GM19239 (cell line): ENCODE measurements at places on chromosomes 16 and 17.

GRCh38 chr16:27114006-27114405, 47.3 kb downstream of the C16orf82 start:
- no peak for DNase-seq

DNA sequence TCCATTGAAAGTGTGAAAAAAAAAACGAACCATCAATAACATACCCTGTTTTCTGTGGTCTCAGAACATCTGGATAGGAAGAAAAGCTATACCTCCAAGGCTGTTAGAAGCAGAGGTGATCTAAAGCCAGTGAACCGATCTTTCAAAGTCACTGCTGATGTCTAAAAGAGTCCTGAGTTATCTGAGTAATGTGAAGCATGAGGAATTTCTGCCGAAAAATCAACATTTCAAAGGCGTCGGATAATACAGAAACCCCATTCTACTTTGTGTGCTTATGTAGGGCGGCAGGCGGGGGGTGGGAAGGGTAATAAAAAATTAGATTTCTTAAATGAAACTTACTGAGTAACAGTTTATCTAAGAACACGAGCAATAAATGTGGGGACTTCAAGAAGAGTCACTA, 3.9 kb downstream of the XYLT1 start:
- no peak for DNase-seq

- no peak for DNase-seq
Observed at GRCh38 chr16:24139282-24139681, 116.9 kb upstream of the CACNG3 start.

DNA sequence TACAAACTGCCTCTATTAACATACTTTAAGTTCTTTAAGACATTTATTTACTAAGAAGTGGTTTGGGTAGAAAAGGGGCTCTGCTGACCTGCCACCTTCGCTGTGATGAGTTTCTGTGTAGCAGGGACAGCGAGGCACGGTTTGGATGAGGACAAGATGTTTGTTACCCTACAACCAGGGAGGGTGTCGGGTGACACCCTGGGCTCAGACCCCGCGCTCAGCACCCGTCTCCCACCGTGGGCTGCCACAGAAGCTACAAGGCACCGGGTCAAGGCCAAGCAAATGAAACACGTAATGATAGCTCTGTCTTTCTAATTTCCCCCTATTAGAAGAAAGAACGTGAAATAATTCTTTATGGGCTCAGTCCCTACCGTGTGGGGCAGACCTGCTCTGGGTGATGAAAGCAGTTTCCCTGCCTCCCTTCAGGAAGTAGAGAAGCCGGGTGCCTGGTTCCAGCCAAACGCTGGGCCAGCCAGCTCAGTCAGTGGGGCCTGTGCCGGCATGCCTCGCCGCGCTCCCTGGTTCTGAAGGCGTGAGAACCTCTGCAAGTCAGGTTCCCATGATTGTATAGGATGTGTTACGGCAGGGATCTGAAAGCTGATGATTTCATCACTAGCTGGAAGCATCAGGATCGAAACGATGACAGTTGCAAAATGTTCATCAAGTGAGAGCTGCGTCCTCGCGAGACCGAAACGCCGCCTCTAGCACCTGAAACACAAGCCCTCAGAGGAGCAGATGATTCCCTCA, 3.9 kb downstream of the ZNF750 start:
- no peak for DNase-seq

GRCh38 chr16:11235703-11235991, 20.4 kb downstream of the SOCS1 start:
- no peak for DNase-seq

DNA sequence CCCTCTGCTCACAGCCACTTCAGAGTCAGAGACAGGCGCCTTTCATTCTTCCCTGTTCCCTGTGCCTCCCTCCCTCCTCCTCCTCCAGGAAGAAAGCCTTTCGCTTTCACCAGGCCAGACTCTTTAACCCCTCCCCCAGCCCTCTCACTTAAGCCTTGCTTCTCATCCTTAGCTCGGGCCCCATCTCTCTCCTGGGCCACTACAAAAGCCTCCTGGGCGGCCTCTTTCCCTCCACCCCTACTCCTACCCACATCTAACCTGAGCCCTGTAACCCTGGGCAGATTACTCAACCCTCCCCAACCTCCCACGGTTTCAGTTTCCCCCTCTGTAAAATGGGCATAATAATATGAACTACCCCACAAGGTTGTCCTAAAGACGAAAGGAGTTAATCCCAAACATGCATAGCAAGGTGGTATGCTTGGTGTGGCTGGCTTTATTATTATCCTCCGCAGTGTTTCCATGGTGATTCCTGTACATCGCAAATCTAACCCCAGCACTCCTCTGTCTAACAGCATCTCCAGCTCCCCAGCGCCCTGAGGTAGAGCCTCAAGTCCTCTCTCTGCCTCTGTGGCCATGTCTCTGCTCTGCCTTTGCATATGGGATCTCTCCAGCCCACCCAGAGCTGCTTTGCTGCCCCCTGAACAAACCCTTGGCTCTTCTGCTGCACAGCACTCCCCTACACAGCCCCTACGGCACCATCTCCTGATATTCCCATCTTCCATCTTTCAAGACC, 17.7 kb downstream of the PIMREG start:
- no peak for DNase-seq

DNA sequence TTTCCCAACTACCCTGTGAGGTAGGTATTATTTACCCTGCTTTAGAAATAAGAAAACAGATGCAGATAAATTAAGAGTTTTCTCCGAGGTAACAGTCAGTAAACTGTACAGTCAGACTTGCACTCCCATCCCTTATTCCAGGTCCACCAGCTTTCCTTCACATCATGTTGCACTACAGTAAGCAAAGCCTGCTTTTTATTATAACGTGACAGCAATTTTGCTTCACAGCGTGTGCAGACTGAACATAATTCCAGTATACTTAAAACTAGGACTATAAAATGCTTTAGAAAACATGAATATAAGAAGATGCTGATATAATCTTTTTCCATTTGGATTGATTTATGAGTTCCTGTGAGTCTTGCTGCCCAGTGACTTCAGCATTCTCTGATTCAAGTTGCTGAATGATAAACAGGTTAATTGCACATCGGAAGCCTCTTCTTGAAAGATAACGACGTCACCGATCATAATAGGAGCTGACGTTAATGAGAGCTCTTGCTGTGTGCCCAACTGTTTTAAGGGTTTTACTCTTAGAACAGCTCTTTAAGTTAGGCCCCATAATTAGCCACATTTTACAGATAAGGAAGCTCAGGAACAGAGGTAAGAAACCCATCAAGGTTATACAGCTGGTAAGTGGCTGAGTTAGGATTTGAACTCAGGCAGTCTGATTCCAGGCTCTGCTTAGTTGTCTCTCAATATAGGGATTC, 1.4 kb downstream of the LIG3 start:
- no peak for DNase-seq

DNA sequence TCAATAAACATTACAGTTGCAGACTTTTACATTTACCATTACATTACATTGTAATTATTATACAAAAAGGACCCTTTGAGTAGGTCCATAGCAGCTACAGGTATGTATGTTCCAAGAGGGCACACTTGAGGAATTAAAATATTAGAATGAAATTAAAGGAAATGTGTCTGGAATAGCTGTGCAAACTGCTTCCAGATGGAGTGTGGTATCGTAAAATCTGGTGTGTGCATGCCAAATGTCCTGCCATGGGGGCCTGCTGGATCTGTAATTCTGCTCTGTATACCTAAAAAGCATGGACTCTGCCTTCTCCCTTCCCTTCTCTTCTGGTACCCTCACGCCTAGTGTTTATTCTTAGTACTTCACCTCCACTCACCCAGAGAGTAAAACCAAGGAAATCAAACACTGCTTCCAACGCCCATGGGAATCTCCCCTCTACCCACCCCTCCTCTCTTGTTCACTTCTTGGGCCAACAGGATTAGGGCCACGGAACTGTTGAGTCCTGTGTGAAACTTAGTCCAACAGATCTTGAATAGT, 38.7 kb downstream of the STH start:
- no peak for DNase-seq

DNA sequence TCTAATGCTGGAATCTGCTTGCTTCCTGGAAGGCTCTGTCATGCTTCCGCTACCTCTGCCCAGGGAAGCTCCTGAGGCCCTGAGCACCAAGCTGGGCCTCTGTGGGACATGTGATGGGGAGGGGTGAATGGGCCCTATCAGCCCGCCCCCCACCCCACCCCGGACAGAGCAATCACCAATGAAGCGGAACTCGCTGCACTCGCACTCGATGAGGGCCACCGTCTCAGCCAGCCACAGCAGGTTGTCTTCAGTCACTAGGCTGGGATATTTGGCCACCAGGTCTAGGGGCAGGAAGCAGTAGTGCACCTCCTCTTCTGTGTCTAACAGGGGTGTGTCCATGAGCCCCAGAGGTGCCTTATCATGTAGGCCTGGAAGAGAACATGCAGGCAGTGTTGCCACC, 23.6 kb downstream of the KCTD19 start:
- no peak for DNase-seq

DNA sequence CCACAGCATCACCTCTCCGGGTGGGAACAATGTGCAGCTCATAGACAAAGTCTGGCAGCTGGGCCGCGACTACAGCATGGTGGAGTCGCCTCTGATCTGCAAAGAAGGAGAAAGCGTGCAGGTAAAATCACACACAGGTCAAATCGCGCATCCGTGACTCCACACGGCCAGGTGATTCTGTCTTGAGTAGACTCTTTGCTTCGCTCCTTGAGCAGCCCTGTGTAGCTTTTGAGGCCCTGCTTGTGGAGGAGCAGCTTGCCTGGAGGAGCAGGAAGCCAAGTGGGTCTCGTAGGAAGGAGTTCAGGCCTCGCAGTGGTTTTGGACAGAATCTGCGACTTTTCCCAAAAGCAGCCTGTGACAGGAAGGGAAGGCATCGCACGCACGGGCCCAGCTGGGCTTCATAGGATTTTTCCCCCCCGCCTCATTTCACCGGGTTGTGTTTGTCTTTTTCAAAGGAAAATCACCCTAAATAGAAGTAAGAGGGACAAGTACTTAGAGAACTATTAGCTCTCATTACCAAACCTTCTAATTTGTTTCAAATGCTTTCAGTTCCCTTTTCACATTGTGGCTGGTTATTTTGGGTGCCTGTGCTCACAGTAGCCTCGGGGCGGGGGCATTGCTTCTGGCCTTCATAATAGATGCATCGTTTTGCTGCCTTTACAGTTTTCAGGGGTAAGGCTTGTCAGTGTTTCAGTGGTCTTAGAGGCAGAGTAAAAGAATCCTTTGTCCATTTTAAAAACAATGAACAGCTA, 71.5 kb downstream of the SEC14L1 start:
- DNase-seq, result peak; percentile 84

GRCh38 chr17:29401258-29401657, 11.1 kb downstream of the TAOK1 start:
- DNase-seq, result no peak

DNA sequence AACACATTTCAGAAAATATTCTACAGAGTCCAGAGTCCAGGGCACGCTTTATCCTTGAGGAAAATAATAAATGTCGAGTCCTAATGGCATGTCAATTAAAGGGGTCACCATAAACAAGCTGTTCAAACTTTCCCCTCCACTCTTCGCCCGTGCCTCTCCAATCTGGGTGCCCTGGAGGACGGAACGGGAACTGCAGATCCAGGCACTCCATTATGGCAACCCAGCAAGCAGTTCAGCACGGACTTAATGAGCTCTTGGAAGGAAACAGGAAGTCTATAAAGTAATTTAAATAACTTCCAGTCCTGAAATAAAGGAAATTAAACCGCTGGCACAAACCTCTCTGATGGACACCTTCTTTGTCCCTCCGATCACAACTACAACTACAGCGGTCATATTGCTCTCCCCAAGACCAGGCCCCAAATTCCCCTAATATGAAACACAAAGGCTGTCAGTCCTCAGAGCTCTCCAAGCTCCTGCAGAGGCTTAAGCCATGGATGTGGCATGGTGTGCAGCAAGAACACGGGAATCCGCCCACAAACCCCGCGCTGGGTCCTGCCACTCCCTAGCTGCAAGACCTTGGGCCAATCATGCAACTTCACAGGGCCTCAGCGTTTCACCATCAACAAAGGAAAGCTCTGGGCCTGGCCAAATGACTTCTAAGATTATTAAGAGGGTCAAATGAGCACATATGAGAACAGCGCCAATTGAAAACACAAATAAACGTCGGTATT, 52.6 kb downstream of the ZFHX3 start:
- DNase-seq, result no peak

DNA sequence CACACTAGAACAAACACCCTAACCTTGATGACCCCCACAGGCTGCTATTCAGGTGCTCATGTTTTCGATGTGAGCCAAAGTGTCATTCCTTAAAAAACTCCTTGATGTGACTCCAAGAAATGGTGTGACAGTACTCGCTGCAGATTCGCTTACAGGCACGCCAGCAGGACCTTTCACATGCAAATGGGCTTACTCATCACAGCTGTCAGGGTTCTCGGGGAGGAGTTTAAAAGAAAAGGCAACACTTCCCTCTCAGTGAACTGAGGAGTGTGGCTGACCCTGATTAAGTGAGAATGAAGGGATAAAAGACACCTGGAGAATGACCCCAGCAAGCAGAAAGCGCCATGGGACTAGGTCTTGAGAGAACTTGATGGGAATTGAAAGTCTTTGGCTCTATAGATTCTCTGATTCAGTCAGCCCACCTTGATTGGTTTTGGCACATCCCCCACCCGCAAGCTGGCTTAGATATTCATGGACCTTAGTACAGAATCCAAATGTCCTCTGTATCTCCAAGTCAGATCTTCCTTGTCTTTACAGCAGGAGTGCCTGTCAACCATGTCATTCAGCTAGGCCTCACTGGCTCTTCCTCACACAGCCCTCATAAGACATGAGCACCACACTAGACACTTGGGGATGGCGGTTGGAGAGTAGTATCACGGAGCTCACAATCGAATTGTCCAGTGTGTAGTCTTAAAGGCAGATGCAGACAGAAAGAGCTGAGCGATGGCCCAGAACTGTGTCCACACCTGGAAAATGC, 82.6 kb downstream of the HIC1 start:
- peak; percentile 43 for DNase-seq

DNA sequence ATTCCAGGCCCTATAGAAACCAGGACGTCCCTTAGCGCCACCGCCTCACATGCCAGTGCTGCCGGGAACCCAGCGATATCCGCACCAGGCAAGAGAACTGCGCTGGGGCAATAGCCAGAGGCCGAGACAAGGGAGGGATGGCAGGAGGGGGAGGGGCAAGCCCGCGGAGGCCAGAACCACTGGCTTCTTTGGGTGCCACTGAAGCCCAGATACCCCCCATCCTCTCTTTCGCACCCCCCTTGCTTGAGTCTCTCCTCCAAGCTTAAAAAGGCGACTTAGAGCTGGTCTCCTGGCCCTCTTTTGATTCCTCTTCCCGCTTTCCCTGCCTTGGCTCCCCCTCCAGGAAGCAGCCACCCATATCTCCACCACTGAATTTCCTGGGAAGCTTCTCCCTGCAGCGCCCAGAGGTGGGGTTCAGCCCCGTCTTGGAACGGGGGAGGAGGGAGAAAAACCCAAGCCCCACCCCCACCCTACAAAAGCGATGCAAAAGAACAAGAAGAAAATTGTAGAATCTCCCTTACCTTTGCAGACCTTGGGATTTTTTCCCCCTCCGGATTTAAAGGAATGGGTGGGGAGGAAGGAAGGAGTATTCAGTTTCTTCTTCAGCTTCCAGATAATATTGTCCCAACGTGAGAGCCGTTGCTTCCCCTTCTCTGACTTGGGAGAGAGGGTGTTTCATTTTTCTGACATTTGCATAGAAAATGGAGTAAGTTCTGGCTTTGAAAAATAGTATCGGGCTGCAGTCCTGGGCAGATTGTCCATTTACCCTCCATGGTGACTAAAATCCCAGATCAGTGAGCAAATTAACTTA, 622 bp downstream of the HOXB6 start:
- DNase-seq, result no peak

GRCh38 chr17:1077986-1078711, 81.2 kb downstream of the TIMM22 start:
- DNase-seq, result no peak

GRCh38 chr16:19765860-19766553, 47.9 kb downstream of the IQCK start:
- DNase-seq, result no peak
